Dermis microvascular lymphatic vessel endothelial cell (primary cell): ENCODE measurements at places on chromosomes 4 and X. TPM values are rescaled to one million over a fixed set of nuclear protein-coding genes. Genes with fewer than 3 reads are reported as not detected.

GRCh38 chr4:14539246-14539645 is 463.0 kb upstream of the CPEB2 start:
- no peak for DNase-seq

DNA sequence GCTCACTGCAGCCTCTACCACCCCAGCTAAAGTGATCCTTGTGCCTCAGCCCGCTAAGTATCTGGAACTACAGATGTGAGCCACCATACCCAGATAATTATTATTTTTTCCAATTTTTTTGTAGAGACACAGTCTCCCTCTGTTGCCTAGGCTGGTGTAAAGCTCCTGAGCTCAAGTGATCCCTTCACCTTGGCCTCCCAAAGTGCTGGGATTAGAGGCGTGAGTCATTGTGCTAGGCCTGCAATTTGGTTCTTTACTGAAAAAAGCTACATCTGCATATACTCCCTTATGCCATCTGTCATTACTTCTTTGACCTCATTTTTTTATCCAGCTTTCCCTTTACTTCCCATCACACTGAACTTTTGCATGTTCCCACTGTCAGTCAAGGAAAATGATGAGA is 2012.4 kb upstream of the IGFBP7 start:
- DNase-seq: no peak

- no peak for DNase-seq
These were observed 165.1 kb downstream of the GPAT3 start for GRCh38 chr4:83701041-83701440.

- no peak for DNase-seq
These were observed 125.0 kb downstream of the BMPR1B start for GRCh38 chr4:94882756-94883155.

DNA sequence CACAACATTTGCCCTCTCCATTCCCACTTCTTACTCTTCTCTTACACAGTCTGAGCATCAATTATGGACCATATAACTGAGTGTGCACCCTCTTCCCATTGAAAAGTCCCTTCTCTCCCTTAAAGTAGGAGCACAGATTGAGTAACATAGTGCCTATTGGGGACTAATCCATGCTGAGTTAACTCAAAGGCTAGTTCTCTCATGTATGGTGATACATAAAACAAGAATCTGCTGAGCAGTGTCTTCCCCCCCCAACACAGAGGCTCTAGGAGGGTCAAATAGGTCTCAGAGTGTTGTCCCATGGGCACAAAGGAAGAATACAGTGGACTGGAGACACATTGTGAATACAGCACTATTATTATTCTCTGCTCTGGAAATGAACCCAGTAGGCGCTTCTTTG is 274.6 kb upstream of the BOD1L1 start:
- DNase-seq: no peak

The CCNB3 gene
- 0.13 and 0.26 TPM in 2 replicates for total RNA-seq

GRCh38 chrX:152925835-152926234 is 28.0 kb downstream of the ZNF185 start:
- no peak for DNase-seq

- no peak for DNase-seq
These were observed 34.9 kb downstream of the BMP3 start for GRCh38 chr4:81065446-81065845.

The SFRP2 gene
- total RNA-seq: under 0.01 TPM in 1 of 2 replicates, not detected in the other
